ENCODE measurements at places on chromosomes 5 and 9.

DNA sequence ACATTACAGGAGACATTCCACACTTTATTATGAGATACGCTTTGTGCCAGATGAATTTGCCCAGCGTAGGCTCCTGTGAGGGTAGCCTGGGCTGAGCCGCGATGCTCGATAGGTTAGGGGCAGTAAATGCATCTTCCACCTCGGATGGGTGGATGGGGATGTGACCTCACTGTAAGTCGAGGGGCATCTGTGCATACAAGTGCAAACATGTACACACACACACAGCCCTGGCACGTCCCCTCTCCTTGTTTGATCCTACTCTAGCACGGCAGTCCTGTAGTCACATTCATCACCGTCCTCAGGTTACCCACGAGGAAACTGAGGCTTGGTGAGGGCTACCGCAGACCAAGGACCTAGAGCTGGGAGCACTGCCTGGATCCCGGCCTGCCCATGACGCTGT is 166.8 kb downstream of the COL23A1 start:
- no peak for DNase-seq

DNA sequence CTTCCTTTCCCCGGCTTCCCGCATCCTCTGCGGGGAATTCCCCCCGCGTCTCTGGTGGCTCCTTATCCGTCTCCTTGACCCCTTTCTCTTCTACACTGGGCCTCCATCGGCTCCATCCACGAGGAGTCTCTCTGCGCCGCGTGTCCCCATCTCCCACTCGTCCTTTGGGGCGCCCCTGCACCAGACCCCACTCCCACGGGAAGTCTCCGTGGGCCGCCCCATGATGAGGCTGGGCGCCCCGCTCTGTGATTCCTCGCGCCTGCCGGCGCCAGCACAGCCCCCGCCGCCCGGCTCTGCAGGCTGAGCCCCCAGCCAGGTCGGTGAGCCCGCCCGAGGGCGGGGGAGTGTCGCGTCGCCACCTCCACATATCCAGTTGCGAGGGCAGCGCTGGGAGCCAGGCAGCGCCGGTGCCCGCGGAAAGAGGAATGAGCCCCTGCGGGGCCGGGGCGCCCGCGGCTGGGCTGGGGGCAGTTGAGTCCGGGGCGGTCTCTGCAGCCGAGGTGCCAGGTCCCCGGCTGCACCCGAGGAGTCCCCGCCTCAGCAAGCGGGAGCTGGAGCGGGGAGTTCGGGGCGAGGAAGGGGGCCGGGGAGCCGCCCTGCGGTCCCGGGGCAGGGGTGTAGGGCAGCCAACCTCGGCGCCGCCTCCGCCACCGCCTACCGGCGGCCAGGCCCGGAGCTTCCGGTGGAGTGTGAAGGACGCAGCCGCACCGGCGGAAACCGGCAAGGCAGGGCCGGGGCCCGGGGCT is 2.1 kb upstream of the TRAF1 start:
- DNase-seq: no peak

DNA sequence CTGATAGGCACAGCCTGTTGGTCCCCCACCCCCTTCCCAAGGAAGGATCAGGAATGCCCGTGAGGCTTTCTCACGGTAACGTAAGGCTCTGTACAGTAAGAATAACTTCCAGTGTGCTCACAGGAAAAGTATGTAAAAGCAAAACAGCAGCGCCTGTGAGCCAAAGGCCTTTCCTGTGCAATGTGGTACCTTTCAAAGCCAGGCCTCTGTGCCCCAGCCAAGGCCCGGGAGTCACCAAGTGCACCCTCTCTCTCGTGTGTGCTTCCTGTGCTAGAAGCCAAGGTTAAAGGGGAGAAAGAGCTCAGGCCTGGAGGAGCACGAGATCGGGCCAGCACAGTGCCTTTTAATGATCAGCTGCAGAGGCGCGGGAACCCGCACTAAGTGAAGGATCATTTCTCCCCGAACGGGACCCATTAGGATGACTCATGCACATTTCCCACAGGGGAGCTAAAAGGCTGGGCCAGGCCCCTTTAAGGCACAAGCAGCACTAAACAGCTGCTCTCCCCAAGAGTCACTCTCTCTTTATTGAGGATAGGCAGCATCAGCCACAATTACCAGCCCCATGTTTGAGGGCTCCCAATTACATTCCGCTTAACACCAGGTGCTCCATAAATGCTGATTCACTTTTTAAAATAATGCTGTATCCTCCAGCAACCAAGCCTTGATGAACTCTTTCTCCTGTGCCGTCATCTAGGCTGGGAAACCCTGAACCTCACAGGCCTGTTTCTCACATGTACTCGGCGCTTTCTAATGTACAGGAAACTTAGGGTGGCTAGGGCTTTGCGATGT is 42.8 kb downstream of the SHB start:
- DNase-seq: no peak

- no peak for DNase-seq
Observed at GRCh38 chr9:101026824-101027223, 1.7 kb upstream of the PLPPR1 start.

DNA sequence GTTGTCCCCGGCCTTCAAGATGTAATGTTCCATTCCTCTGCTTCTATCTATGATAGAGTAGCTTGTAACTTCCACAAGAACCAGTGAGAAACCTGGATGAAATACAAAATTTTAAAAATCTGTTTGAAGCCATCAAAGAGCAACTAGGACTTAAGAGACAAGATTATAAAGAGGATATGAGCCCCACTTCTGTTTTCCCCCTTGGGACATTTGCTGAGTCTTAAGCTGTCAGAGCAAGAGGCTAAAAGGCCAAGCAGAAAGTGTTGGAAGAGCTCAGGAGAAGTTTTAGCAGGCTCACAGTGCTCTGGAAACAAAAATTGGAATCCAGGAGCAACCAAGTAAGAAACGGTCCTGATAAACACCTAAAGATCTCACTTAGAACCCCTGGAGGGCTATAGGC is 76.1 kb downstream of the ADRB2 start:
- DNase-seq: no peak

DNA sequence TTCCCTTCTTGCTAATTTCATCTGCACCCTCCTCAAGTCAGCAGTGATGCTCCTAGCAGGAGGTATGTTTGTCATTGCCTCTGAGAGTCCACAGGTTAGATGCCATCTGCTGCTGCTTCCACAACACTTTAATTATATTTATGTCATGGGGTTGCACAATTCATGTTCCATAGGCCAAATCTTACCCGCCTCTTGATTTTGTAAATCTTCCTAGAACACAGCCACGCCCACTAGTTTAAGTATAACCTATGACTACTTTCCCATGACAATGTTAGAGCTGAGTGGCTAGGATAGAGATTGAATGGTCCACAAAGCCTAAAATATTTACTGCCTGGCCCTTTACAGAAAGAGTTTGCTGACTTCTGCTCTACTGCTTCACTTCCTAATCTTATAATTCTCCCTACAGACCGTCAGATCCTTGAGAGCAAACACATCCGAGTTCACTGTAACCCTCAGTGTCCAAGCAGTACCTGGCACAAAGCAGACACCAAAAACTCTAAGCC is 21.1 kb downstream of the LIFR start:
- DNase-seq: no peak

GRCh38 chr9:34989946-34990635 is 546 bp downstream of the DNAJB5 start:
- DNase-seq: no peak

DNA sequence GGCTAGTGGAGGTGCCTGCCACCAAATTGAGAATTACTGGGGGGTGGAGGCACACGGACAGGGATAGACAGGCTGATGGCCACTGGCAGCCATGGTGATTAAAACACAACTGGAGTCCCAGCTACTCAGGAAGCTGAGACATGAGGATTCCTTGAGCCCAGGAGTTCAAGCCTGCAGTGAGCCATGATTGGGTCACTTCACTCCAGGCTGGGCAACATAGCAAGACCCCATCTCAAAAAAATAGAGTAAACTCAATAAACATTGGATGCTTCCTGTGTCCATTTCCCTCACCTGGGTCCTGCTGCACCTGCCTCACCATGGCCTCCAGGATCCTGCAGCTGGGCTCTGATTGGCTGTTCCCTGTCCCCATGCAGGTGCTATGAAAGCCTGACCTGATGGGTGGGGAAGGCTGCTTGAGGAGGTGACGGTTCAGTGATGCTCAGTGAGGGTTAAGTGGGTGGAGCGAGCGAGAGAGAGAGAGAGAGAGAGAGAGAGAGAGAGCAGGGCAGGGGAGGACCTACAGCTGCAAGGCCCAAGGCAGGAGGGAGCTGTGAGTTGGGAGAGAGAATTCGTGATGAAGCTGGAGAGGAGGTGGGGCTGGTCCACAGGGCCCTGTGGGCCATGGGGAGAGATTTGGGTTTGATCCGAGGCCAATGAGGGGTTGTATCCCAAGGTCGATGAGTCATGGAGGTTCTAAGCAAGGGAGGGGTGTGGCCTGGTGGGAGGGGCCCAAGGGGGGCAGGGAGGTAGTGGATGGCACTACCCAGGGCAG is 36.7 kb upstream of the FUBP3 start:
- DNase-seq: no peak

DNA sequence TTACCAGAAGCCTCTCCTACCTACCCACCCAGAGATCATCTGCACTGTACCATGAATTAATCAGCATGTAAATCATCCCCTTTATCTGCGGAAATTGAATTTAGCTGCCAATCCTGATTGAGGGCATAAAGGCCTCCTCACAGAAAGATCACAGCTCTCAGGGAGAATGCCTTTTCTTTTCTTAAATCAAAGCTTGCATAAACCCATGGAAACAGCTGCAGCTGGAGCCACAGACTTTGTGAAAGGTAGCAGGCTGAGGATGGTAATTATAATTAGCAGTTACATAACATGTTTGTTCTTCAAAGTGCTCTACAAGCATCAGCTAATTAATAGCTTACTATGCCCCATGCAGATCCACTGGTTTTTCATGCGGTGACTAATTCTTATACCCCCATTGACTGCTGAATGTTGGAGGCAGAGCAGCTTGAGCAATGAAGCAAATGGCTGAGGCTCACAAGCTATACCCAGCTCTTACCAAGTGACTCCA is 54.6 kb downstream of the SUSD1 start:
- DNase-seq: no peak

- no peak for DNase-seq
Observed at GRCh38 chr5:164062304-164062703, 556.9 kb downstream of the MAT2B start.

DNA sequence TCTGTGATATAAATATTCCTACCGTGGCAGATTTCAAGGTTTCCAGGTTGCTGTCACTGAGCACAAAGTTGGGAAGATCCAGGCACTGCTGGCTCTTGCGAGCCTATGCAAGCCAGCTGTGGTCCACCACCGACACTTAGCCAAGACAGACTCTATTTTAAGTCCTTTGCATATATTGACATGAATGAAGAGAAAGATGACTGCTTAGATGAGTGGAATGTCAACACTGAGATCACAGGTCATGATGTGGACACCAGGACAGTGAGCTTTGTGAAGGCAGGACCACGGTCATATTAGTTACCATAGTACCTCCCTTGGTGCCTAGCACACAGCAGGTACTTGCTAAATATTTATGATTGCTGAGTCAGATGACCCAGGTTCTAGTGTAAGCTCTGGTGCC is 217.0 kb downstream of the PAPPA start:
- no peak for DNase-seq

DNA sequence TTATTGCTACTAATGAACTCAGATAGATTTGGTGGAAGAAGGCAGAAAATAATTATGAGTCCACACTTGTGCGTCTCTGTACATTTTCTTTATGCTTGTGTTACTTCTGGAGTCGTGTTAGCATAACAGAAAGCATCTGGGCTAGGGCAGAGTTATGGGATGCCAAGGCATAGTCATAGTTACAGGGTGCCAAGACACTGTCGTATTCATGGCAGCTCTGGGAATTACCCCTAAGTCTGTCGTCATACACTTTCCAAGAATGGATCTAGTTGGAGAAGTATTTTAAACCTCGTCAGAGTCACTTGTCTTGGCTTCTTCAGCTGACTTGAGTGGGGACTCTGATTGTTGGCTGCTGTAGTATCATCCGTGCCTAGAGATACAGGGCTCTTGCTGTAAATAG is 27.7 kb downstream of the CAMK4 start:
- DNase-seq: no peak

- no peak for DNase-seq
Observed at GRCh38 chr9:136193127-136193890, 11.6 kb downstream of the LHX3 start.

GRCh38 chr5:169657127-169657526 is 20.1 kb downstream of the DOCK2 start:
- DNase-seq: no peak

GRCh38 chr9:70940605-70941004 is 180.8 kb downstream of the TRPM3 start:
- DNase-seq: no peak

- DNase-seq: no peak
Observed at GRCh38 chr9:114388357-114388682, 538 bp upstream of the AKNA start.

- no peak for DNase-seq
Observed at GRCh38 chr5:8997542-8998070, 548.3 kb downstream of the SEMA5A start.

DNA sequence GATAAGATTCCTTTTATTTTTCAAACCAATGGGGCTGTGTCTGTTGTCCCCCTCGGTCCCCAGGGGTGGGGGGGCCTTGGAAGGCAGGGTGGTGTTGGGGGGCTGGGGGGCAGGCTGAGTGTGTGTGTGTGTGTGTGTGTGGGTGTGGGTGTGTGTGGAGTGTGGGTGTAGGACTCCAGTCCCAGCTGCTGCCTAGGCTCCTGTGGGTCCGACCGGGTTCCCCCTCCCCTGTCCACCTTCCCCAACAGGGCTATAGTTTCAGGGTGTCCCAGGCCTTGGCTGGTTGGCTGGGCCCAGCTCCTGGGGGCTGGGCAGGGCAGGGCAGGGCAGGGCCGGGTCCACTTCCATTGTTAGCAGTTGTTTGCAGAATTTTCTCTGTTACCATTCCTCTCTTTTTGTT is 2.1 kb upstream of the NFX1 start:
- DNase-seq: no peak

- DNase-seq: no peak
Observed at GRCh38 chr9:1591310-1591709, 423.8 kb upstream of the SMARCA2 start.

DNA sequence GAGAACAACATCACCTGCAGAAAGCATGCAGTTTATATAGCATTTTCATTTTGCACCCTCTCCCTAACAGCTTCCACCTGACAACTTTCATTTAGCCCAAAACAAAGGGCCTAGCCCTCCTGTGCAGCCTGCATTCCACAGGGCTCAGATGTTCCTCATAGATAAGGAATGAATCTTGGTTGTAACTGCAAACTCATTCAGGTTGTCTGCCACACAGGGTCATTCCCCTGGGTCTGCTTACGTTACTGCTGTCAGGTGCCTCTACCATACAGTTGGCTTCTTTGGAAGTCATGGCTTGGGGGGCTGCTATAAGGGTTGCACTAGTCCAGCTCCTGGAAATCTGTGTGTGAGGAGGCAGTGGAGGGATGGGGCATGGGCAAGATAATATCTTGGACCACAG is 2.7 kb upstream of the DCP2 start:
- DNase-seq: no peak

DNA sequence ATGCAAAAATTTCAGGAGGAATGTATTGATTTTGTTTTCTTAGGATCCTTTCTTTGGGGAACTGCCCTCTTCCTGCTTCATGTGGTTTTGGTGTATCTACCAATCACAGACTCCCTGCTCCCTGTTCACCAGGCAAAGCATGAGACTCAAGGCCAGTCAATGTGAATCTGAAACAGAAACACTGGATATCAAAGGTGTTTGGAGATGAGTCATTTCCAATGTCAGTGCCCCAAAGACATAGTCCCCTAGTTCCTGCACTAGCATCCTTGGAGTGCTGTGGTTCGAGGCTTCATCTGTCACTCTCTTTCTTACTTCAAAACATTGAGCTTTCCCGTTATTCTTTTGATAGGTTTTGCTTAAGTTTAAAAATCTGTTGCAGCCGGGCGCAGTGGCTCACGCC is 8.1 kb downstream of the PPP3R2 start:
- no peak for DNase-seq

GRCh38 chr5:77024490-77024889 is 5.7 kb upstream of the AGGF1 start:
- DNase-seq: no peak
